Progenitor cell of endocrine pancreas (in vitro differentiated cells): ENCODE measurements at places on chromosomes 1 and 21.

DNA sequence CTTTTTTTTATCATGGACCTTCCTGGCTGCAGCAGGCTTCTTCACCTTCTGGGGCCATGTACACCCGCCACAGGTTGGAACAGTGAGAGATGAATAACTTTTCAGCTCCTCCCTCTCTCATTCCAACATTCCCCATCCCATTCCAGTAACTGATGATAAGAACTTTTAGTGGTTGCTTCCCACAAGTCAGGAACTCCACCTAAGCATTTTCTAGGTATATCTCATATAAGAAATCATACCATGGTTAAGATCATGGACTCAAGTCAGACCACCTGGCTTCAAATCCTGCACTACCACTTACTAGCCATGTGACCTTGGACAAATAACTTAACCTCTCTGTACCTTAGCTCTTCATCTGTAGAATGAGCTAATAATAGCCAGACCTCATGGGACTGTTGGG lies 42.5 kb upstream of the RGS8 start:
- DNase-seq = no peak

DNA sequence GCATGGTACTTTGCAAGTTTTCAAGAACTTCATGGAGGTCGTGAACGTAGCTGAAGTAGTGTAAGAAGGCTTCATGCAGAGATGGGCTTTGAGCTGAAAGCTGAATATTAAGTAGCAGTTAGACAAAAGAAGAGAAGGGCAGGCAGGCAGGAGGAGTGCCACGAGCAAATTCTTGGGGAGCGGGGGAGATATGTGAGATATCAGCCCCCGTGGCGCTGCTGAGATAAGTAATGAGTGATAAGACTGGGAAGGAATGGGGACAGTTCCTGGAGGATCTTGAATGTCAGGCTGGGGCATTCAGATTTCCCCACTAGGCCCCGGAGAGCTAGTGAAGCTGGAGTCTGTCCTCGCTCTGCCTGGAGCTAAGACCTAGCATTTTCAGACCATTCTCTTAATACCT lies 27.9 kb upstream of the KIRREL1 start:
- no peak for DNase-seq

GRCh38 chr1:207344221-207344620 lies 22.7 kb downstream of the CD55 start:
- no peak for DNase-seq

- no peak for DNase-seq
Measured at GRCh38 chr1:17081439-17081838, 27.6 kb upstream of the SDHB start.

- DNase-seq = no peak
Measured at GRCh38 chr1:101346419-101346818, 109.6 kb downstream of the S1PR1 start.

- no peak for DNase-seq
Measured at GRCh38 chr1:2433196-2433595, 20.8 kb upstream of the PEX10 start.

DNA sequence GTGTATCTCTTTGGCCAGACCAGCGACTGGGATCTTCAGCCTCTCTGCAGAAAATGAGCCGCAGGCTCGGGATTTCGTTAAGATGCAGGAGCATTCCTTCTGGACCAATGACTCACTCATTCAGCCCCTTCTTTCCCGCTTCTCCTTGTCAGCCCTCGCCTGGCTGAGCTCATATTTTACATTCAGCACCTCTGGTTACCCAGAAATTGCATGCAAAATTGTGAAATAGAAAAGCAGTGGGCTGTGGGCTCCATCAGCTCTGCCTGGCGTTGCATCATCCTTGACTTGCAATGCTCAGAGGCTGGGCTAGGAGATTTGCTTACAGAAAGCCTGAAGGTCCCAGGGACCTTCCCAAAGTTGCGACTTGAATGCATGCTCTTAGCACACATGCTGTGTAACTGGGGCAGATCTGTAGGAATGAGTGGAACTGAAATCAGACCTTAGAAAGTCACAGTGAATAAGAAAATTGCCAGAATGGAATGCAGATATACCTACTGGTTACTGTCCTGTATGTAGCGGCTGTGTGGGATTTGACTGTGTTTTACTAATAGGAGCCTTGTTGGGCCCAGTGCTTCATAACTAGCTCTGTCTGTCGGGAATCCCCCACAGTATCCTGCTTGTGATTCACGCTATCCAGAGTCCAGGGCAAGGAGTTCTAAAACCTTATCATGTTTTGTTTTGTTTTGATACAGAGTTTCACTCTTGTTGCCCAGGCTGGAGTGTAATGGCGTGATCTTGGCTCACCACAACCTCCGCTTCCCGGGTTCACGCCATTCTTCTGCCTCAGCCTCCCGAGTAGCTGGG lies 444.8 kb downstream of the KIF26B start:
- no peak for DNase-seq

GRCh38 chr1:192977089-192977706 lies 82.0 kb downstream of the UCHL5 start:
- DNase-seq = no peak

DNA sequence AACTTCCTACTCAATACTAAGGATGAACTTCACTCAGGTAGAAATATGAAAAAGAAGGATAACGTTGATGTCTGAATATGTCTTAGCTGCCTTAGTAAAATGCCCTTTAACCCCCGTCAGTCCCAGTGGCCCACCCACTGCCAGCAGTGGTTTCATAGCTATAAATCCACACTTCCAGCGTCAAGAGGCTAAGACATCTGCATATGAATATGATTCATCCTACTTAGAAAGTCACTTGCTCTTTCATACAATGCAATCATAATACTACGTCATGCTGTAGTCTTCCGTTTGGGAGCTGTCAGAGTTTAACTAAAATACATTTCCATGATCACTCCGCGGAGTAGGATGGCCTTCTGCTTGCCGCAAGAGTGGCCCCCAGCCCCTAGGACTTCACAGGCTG lies 247.3 kb downstream of the SDCCAG8 start:
- no peak for DNase-seq

DNA sequence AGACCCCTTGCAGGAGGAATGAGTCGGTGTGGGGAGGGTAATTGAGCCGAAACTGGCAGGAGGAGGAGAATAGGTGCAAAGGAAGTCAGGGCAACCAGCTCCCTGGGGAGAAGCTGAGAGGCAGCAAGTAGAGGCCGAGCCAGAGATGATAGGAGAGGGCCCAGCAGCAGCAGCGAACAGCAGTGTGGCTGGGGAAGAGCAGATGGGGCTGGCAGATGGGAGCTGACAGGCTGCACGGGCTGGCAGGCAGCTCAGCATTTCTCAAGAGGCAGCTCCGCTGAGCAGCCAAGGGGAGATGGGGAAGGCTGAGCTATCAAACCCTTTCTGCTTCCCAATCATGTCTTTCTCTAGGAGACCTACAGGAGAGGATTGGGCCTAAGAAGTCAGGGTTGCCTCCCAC lies 158.2 kb downstream of the TRIM33 start:
- DNase-seq = no peak

GRCh38 chr1:232143315-232143886 lies 486.5 kb downstream of the SIPA1L2 start:
- DNase-seq = no peak

DNA sequence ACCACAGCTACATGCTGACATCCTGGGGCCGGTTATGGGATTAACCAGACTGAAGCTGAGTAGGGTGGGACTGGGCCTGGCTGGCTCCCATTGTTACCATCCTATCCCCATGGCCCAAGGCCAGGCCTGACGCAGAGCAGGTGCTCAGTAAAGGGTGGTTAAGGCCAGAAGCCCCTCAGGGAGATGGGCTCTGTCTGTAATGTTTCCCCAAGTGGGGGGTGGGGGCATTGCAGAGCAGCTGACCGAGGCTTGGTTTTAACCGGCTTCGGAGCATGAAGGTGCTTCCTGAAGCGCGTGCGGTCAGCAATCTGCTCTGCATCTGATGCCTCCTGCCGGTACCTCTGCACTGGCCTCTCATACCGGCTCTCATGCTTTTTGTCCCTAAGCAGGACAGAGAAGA lies 83.4 kb upstream of the ACTL8 start:
- DNase-seq = no peak

DNA sequence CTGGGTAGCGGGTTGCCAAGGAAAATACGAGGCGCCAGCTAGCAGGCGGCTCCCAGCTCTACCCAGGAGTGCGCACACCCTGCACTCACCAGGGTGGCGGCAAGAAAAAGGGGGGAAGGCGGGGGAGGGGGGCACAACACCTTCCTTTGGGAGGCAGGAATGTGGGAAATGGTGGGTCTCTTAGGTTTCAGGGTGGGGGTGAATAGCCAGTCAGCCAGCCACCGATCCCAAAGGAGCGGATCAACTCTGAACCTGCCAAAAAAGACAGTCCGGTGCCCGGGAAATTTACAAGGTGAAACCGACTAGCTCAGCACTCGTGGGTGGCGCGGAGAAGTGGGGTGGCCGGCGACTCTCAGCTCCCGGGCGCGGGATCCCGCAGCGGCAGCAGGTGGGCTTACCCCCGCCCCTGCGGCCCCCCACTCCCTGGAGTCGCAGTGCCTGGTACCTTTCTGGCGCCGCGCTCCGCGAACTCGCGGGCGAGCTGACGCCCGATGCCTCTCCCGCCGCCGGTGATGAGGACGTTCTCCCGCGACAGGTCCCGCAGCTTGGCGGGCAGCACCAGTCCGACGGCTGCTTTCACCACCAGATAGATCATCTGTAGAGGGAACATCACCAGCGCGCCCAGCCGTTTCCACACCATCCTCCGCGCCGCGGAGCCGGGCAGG lies 1.2 kb downstream of the DHRS3 start:
- no peak for DNase-seq

GRCh38 chr1:111404588-111404987 lies 22.9 kb downstream of the OVGP1 start:
- no peak for DNase-seq

DNA sequence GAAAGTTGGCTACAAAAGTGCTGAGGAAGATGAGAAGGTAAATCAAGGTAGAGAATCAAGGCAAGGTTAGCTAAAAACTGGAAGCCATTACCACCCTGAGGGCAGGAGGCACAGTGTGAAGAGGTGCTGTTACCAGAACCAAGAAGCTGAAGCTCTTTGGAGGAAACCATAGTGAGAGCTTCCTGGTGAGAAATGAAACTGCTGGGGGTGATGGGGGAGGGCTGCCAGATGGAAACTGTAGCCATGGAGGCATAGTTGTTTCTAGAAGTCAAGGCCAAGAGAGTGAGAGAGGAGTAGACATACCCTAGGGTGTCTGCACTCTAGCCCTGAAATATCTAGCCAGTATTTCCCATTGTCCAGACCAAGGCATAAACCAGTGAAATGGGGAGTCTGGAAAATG lies 28.7 kb downstream of the IFI44 start:
- DNase-seq = no peak

DNA sequence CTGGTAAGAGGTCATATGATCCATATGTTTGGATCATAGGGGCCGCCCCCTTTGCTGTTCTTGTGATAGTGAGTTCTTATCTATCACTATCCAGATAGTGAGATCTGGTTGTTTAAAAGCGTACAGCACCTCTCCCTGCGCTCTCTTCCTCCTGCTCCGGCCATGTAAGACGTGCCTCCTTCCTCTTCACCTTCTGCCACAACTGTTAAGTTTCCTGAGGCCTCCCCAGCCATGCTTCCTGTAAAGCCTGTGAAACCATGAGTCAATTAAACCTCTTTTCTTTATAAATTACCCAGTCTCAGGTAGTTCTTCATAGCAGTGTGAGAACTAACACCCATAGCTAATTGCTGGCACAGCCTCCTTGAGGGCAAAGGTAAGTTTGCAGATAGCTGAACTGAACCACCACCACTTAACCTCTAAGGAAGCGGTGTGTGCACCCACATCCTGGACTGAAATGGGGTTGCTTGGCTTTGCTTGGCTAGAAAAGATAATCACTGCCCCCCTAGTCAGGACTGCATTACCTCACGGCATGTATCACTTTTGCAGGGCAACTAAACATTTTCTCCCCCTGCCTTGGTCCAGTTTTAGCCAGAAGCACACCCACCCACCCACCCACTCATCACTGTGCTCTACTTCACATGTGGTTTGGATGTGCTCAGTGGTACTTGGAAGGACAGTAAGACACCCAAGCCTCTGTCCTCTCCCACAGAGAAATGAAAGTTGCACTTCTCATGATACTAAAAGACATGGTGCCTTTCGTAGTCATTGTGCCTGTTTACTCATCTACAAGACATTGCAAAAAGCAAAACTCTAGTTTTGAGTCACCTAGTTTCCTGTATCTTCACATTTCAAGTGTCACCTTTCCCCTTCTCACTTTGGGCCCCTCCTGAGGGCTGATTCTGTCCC lies 23.1 kb upstream of the PTAFR start:
- DNase-seq = no peak

- no peak for DNase-seq
Measured at GRCh38 chr1:2646837-2647236, 14.0 kb upstream of the MMEL1 start.

- no peak for DNase-seq
Measured at GRCh38 chr1:67094191-67094590, 40.2 kb upstream of the SLC35D1 start.

DNA sequence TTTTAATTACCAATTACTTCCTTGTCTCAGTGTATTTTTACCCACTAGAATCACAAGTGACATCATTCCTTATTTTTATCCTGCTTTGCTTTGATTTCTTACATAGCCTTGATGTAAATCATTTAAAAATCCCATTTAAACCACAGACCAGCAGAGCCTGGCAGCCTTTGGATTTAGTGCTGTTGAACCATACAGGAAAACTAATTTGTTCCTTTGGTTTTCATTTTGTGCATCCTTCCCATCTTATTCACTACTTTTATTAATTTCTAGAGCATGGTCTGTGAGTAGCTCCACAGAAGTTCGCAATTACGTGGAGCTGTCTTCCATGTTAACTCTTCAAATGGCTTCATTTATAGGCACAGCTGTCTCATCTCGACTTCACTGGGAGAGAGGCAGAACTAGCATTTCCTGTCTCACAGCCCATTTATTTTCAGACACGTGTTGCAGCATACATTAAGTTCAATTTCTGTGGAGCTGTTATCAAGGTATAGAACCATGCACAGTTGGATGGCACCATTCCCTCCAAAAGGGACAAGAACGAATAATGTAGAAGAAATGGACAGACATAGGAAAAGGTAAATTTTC lies 235.3 kb downstream of the MRPL39 start:
- DNase-seq = no peak

- no peak for DNase-seq
Measured at GRCh38 chr1:95440511-95440910, 206.5 kb downstream of the RWDD3 start.

DNA sequence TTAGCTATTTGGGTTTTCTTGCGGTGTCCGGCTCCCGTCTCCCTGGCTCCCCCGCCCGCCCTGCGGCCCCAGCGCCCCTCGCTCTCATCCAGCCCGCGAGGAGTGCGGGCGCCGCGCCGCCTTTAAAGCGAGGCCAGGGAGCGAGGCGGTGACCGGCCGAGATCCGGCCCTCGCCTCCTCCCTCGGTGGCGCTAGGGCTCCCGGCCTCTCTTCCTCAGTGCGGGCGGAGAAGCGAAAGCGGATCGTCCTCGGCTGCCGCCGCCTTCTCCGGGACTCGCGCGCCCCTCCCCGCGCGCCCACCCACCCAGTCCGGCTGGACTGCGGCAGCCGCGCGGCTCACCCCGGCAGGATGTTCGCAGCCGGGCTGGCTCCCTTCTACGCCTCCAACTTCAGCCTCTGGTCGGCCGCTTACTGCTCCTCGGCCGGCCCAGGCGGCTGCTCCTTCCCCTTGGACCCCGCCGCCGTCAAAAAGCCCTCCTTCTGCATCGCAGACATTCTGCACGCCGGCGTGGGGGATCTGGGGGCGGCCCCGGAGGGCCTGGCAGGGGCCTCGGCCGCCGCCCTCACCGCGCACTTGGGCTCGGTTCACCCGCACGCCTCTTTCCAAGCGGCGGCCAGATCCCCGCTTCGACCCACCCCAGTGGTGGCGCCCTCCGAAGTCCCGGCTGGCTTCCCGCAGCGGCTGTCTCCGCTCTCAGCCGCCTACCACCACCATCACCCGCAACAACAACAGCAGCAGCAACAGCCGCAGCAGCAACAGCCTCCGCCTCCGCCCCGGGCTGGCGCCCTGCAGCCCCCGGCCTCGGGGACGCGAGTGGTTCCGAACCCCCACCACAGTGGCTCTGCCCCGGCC lies 492 bp downstream of the HLX start:
- no peak for DNase-seq
